ENCODE measurements at places on chromosomes 13 and 19.

- no peak for DNase-seq
These were observed 24.0 kb downstream of the GGACT start for GRCh38 chr13:100564444-100565223.

DNA sequence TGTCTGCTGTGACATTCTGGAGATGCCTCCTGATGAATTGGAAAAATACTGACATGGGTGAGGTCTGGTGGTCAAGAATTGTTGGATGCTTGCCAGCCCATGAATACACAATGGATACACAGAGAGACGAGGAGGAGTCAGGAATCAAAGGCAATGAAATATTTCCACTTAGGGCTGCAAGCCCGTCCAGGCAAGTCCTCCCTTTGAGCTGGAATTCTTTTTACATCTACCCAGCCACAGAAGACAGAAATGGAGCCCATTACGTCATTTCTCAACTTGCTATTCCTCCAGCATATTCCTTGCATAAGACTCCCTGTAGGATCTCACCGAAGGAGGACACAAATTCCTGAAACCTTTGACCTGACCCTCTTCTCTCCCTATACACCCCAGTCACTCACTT, 15.7 kb upstream of the IGFL4 start:
- DNase-seq: peak; percentile 10

- no peak for DNase-seq
These were observed 6.0 kb upstream of the NEK3 start for GRCh38 chr13:52165411-52165810.

DNA sequence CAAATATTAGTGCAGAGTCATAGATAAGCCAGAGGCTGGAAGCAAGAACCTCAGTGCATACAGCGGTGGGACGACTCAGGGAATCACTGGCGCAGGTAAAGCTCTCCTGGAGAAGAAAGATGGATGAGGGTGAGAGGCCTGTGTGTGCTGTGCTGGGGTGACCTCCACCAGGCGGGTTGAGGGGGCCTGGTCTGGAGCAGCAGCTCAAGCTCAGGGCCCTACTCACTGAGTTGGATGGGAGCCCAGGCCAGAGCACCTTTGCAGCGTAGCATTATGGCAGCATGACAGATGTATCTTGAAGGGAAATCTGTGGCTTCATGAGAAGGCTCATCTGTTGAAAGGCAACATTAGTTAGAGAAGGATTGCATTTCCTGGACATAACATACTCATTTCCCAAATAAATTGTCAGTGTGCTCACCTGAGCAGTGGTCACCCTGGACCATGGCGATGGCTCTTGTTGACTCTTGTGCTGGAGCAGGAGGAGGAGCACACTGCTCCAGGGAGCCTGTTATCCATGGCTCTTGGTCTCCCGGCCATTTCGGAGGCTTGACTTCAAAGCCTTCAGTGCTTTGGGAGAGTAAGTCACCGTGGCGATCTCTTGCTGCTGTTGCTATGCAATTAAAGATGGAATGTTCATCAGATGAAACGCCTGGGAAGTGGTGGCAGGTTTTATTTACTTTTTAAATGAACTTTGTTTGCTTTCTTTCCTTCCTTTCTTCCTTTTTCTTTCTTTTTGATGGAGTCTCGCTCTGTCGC, 25.0 kb downstream of the HNRNPM start:
- DNase-seq: no peak

- no peak for DNase-seq
These were observed 111.5 kb downstream of the TEX26 start for GRCh38 chr13:31043957-31044356.

DNA sequence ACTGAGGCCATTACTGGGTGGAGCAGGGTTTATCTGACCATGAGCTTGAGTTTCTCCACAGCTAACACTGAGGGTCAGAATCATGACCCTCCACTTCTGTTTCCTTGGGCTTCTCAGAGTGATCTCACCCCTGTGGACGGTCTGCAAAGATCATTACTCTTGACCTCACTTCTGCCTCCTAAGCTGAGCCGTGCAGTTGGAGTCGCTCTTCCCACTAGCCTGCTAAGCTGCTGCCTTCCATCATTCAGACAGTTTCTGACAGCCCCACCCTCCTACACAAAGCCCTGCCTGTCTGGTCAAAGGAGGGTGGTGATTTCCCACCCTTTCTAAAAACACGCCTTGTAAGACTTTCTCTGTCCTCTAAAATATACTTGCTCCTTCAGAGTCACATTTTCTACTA, 9.3 kb upstream of the FRY start:
- no peak for DNase-seq

DNA sequence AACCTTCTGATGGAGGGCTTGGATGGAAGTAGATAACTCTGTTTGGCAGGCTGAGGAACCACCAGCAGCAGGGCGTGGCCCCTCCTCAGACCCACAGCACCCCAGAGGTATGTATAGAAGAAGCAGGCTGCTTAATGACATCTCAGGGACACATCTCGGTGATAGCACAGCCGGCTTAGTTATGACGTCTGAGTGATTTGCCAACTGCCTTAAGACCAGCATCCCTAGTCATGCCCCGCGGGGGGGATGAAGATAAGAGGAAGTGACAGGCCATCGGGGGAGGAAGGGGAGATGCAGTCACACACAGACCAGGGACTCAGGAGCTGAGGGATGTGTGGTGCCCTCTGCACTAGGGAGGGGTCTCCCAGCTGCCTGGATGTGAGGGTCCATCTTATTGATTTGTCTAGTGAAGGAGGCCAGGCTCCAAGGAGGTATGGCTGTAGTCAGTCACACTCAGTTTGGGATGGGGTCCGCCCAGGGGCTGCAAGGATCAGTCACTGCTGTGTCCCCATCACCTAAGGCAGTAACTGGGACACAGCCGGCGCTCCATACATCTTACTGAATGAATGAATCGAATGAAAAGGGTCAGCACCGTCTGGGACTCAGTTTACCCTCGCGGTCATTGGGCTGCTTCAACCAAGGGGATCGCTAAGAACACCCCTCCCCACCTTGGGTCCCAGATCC, 19.2 kb upstream of the ERCC1 start:
- DNase-seq: no peak

GRCh38 chr19:14479975-14480699, 5.0 kb upstream of the PTGER1 start:
- DNase-seq: no peak

DNA sequence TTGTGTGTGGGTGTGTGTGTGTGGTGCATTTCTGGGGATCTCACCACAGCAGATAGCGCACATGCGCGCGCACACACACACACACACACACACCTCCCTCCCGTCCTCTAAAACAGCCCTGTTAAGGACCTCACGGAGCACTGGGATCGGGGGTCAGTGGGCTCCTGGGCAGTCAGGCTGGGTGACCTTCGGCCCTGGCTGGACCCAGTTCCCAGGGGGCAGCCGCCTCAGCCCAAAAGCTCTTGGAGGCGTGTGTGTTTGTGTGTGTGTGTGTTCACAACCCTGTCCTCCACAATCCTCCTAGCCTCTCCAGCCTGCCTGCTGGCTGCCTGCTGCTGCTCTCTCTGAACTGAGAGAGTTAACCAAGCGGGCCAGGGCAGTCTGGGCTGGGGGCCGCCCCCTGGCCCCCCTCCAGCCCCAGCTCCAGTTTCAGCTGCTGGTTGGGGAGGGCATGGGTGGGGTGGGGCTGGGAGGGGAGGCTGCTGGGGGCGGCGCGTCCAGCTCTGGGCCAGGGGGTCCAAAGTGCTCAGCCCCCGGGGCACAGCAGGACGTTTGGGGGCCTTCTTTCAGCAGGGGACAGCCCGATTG, at the start of gene FXYD1:
Gene FXYD1, plus strand, starts transcription at position 520 of the 588 bp plus-strand sequence. CDS start 1,256 bp downstream, outside the sequence.
- DNase-seq: no peak

- DNase-seq: no peak
These were observed 17.7 kb downstream of the CCDC97 start for GRCh38 chr19:41327576-41328156.

GRCh38 chr13:31032528-31033113, 100.2 kb downstream of the TEX26 start:
- DNase-seq: no peak

DNA sequence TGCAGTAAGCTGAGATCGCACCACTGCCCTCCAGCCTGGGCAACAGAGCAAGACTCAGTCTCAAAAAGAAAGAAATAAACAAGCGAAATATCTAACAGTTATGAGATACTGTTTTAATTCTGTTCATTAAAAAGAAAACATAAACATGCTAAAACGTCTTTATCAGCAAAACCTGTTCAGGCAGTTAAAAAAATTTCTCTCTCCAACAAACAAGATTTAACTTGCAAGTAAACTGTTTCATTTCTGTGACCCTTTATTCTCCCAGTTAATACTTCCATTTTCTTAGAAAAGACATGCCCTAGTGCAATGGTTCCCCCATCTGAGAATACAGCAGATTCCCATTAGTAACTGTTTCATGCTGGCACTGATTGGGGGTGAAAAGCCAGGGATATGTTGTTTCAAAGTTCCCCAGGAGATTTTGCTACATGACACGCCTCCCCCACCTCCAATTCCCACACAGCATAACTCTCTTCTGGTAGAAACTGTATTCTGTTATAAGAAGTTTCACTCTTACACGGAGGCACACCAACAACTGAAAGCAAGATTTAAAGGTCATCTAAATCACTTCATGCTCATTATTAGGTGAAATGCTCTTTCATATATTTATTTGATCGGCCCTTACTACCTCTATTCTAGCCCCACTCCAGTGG, 24.4 kb downstream of the ELF1 start:
- no peak for DNase-seq

All from NCI-H2227 treated with DMSO at 0.1 percent for 48 hours (cell line).